ENCODE measurements at places on chromosomes 11 and 22.

DNA sequence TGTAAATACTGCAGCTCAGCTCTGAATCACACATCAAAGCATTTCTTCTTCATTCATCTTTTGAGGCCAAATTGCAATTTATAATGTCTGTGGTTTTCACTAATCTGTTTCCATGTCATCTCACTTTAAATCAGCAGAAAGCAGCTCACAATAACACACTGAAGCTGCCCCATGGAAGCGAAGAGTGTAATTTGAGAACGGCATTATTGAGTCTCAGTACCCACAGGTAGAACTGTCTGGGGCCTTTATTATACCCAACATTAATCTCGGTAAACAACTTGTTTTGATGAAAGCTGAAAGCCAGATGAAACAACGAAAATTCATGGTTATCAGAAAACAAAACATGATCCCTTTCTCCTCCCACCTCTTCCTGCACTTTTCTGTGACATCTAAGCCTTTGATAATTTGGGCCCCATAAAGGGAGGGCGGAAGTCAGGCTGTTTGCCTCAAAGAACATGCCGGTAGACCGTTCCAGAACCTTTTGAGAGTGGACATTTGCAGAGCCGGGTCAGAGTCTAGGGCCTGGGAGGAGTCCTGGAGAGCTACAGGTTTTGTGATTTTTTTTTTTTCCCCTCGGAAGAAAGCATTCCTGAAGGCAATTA is 68.2 kb upstream of the SESN3 start:
- DNase-seq = no peak
- no peaks in the 10 kb centered on the region for H3K4me1 ChIP-seq
- H3K36me3 ChIP-seq = no peaks in the 10 kb centered on the region
- H3K4me3 ChIP-seq = no peak overlapping the region
- H3K27ac ChIP-seq = no peak overlapping the region

GRCh38 chr11:36409152-36409816 is 100.8 kb downstream of the TRAF6 start:
- H3K36me3 ChIP-seq = no peaks in the 10 kb centered on the region
- H3K4me3 ChIP-seq = no peak overlapping the region

GRCh38 chr11:1076061-1076665 is 1.5 kb downstream of the MUC2 start:
- H3K27me3 ChIP-seq = no peaks in the 10 kb centered on the region
- no peak overlapping the region for H3K27ac ChIP-seq
- H3K36me3 ChIP-seq = no peaks in the 10 kb centered on the region
- no peak for DNase-seq
- no peak overlapping the region for H3K4me3 ChIP-seq

- H3K4me3 ChIP-seq = no peak overlapping the region
- no peak for DNase-seq
- no peaks in the 10 kb centered on the region for H3K36me3 ChIP-seq
- no peak overlapping the region for H3K27ac ChIP-seq
- no peaks in the 10 kb centered on the region for H3K27me3 ChIP-seq
Observed at GRCh38 chr22:45069925-45070324, 60.1 kb upstream of the PHF21B start.

GRCh38 chr11:15034687-15035267 is 38.6 kb upstream of the CALCB start:
- H3K4me1 ChIP-seq = no peaks in the 10 kb centered on the region
- no peak overlapping the region for H3K4me3 ChIP-seq
- no peak for DNase-seq

DNA sequence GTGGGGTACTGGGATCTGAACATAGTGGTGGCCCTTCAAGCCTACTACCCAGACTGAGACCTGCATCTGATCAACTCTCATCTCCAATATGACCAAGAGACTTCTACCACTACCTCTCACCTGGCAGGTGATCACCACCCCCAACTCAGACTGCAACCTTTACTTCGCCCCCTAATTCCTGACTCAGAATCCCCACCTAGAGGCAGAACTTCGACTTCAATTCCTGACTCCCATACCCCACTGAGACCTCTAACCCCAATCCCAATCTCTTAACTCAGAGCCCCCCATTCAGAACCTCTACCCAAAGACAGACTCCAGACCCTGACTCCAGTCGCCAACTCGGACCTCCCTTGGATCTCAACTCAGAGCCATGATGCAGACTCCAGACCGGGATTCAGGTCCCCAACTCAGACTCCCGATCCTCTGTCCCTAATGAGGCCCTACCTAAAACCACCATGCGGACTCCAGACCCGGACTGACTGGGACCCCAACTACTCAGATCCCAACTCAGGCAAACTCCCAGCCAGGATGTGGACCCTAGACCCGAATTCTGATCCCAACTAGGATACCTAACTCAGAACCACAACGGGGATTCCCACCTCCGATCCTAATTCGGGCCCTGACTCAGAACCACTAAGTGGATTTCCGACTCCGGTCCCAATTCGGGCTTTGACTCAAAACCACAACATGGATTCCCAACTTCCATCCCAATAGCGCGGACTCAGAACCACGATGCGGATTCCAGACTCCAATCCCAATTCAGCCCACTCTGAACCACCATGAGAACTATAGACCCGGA is 1.2 kb downstream of the KCNQ1OT1 start:
- no peaks in the 10 kb centered on the region for H3K36me3 ChIP-seq
- peaks cover 5% of the 10 kb centered on the region for H3K4me1 ChIP-seq
- no peak for DNase-seq
- H3K27me3 ChIP-seq = no peaks in the 10 kb centered on the region
- H3K27ac ChIP-seq = no peak overlapping the region

DNA sequence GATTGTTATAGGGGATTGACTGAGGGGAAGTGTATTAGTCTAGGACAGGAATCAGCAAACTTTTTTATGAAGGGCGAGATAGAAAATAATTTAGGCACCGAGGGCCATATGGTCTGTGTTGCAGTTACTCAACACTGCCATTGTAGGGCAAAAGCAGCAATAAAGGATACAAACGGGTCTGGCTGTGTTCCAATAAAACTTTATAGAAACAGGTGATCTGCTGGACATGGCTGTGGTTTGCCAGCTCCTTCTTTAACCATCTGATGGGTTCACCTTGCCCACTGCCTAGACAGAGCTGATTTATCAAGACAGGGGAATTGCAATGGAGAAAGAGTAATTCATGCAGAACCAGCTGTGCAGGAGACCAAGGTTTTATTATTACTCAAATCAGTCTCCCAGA is 20.0 kb downstream of the PRR5L start:
- no peaks in the 10 kb centered on the region for H3K4me1 ChIP-seq
- DNase-seq = no peak
- no peak overlapping the region for H3K27ac ChIP-seq
- no peaks in the 10 kb centered on the region for H3K36me3 ChIP-seq
